ENCODE measurements at places on chromosomes 6 and 20.
A peak's percentile ranks its signal among the peaks of the same experiment; 100 is the strongest.

- no peak for DNase-seq
Measured at GRCh38 chr6:116512111-116512559, 696 bp downstream of the CALHM5 start.

DNA sequence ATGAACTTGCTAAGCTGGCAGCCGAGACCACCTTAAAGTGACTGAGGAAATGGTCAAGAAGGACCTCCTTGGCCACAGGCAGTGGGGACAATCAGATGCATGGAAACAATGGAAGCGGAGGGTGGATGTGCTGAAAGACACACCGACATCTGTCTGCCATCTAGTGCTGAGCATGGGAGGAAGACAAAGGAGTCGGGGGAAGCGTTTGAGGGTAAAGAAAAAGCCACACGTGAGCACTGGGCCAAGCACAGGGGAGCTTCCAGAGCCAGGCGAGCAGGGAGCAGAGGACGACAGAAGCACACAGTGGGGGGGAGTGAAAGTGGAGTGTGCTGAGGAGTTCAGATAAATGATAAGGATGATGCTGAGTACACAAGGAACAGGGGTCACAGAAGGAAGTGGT, 367.8 kb downstream of the ZFAND3 start:
- DNase-seq: no peak

- no peak for DNase-seq
Measured at GRCh38 chr6:134932535-134933470, 17.1 kb downstream of the ALDH8A1 start.

DNA sequence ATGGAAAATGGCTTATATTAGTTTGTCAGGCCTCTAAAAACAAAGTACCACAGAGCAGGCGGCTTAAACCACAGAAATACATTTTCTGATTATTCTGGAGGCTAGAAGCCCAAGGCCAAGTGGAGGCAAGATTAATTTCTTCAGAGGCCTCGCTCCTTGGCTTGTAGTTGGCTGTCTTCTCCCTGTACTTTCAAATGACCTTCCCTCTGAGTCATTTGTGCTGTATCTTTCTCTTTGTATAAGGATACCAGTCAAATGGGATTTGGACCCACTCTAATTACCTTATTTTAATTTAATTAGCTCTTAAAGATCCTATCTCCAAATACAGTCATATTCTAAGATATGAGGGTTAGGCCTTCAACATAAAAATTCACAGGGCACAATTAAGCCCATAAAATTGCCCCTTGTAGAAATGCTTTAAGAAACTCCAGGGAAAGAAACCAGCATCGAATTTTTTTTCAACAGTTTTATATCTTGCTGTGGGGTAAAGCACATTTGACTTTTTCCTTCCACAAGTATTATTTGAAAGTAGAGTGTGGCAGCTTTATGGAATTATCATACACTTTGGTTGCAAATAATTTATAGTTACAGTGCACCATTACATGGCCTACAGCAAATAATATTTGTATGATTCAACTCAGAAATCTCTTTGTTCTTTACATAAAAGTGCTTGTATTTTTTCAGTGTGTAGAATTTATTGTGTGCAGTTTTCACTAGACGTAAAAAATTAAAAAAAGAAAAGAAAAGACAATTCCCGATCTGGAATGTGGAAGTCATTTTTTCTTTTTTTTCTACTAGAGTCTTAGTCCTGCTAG, 706.1 kb downstream of the KIF16B start:
- no peak for DNase-seq

- DNase-seq: peak; percentile 31
Measured at GRCh38 chr6:41182069-41183034, 18.6 kb downstream of the TREML2 start.

GRCh38 chr20:40565001-40565681, 123.9 kb downstream of the MAFB start:
- no peak for DNase-seq
